Fibroblast of the aortic adventitia (primary cell): ENCODE measurements at places on chromosomes 12 and 14.

DNA sequence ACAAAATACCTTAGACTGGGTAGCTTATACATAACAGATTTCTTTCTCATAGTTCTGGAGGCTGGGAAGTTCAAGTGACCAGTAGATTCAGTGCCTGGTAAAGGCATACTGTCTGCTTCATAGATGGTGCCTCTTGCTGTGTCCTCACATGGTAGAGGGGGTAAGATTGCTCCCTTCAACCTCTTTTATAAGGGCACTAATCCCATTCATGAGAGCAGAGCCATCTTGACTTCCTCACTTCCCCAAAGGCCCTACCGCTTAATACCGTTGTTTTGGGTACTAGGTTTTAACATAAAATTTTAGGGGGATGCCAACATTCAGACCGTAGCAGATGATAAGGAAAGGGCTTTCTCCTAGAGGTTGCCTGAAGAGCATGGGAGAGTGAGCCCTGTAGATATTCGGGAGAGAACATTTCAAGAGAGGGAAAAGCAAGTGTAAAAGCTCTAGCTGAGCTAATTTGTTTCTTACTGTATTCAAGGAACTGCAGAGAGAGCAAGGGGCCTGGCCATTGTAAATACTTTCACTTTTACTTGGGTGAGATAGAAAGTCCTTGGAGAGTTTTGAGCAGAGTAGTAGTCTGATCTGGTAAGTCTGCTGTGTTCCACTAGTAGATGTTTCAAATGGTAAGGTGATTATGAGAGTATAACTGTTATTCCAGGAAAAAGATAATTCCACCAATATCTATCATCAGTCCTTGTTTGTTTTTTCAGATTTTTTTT lies 27.3 kb downstream of the FRS2 start:
- peak; percentile 63 for DNase-seq

DNA sequence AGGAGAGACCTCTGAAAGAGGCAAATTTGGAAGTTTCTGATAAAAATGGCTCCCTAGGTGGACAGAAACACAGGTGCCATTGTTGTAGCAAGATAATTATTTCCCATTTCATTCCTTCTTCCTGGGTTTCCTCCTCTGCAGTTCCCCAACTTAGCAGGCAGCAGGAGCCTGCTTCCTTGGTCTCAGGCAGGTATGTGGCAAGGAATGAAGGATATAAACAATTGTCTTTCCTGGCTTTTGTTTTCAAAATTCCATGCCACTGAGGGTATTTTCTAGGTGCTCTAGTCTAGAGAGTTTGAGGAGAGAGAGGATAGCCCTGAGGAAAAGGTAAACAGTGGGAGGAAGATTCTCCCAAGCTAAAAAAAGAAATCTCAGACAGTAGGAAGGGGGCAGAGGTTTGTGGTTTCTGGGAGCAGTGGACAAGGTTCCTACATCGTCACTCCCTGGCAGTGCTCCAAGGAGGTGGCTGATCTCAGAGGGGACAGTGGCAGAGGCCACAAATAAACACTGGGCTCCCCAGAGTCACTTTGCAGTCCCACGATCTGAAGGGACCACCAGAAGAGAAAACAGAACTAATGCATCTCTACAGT lies 82.6 kb upstream of the IGF1 start:
- DNase-seq = no peak

DNA sequence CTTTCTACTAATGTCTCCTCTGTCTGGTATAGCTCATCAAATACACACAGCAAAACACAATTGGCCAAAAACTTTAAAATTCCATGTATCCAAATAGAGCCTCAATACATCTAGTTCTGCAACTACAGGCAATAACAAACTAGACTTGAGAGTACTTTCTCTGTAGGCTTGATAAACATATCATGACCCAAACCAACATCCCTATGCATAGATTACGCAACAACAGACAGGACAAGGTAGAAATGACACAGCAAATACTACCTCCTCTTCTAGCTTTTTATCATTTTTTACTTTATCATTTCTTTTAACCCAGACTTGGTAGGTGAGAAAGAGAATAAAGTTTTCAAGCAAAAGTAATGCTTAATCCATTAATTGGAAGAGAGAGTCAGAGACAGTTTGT lies 41.8 kb downstream of the EML5 start:
- DNase-seq = no peak

DNA sequence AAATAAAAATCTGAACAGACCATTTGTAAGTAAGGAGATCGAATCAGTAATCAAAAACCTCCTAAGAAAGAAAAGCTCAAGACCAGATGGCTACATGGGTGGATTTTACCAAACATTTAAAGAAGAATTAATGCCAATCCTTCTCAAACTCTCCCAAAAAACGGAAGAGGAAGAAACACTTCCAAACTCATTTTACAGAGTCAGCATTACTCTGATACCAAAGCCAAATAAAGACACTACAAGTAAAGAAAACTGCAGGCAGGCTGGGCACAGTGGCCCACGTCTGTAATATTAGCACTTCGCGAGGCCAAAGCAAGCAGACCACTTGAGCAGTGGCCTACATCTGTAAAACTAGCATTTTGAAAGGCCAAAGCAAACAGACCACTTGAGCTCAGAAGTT lies 159.8 kb downstream of the DPY19L2 start:
- DNase-seq = no peak
